ENCODE measurements at places on chromosomes 2 and 18. TPM values are rescaled to one million over a fixed set of nuclear protein-coding genes. Genes with fewer than 3 reads are reported as not detected.

SH3BP4 gene
- total RNA-seq = 133 TPM

PLGLB1 gene
- 1.4 TPM for total RNA-seq

CD8A gene
- 0.41 TPM for total RNA-seq

DNA sequence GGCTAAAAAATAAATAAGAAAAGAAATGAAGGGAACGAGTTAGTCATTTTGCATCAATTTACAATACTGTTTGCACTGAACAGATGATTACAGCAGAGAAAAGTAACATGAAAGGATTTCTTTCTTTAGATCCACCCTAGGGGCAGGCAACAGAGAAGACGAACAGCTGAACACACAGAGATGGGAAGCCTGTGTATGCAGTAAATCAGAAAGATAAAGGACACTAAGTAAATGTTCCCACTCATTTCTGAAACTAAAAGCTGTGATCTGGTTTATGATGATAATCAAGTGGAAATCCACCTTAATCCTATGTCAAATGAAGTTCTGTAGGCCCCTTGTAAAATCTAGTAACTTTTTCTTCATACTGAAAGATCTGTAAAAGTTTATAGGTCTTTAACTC is 54.2 kb downstream of the AKAIN1 start:
- no peak for DNase-seq

- no peak for DNase-seq
Measured at GRCh38 chr18:49023271-49023937, 72.6 kb upstream of the SMAD7 start.

DNA sequence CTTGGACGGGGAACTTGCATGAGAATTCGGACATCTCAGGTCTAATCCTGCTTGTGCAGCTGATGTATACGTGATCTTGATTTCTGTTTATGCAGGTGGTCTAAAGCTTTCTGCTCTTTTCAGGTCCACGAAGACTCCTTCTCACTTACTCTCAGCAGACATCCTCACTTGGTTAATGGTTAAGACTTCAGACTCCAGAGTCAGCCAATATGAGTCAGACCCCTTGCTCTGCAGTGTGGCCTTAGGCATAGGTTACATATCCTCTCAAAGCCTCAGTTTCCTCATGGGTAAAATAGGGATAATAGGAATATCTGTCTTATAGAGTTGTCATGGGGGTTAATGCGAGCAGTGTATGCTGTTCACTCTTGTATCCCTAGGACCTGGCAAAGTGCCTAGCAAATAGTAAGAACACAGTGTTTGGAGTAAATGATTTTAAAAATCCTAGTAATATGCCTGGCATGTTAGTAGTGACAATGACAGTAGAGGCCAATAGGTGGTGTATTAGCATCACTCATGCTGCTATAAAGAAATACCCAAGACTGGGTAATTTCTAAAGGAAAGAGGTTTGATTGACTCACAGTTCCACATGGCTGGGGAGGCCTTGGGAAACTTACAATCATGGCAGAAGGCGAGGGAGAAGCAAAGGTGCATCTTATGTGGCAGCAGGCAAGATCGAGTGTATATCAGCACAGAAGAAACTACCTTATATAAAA is 42.3 kb downstream of the XRCC5 start:
- no peak for DNase-seq

- no peak for DNase-seq
Measured at GRCh38 chr2:233928594-233929351, 11.6 kb downstream of the TRPM8 start.

GRCh38 chr2:16281451-16282335 is 341.3 kb downstream of the MYCN start:
- DNase-seq = no peak

- DNase-seq = no peak
Measured at GRCh38 chr18:9280849-9281248, 53.7 kb upstream of the TWSG1 start.

DNA sequence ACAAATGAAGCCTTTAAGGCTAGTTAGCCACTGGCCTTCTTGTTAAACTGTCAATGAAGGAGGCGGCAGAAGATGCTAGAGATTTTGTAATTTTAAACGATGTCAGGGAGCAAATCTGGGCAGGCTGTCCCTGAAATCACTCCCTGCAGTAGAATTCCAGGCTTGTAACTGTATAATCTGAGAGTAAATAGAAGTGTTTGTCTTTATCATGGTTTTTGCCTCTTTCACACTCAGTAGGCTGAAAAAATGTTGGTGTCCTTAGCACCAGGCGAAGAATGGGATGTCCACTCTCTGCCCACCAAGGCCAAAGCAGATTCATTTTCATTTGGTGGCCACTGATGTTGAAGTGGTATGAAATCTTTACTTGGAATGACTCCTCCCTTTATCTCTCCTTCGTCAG is 136.9 kb upstream of the THSD7B start:
- no peak for DNase-seq

DNA sequence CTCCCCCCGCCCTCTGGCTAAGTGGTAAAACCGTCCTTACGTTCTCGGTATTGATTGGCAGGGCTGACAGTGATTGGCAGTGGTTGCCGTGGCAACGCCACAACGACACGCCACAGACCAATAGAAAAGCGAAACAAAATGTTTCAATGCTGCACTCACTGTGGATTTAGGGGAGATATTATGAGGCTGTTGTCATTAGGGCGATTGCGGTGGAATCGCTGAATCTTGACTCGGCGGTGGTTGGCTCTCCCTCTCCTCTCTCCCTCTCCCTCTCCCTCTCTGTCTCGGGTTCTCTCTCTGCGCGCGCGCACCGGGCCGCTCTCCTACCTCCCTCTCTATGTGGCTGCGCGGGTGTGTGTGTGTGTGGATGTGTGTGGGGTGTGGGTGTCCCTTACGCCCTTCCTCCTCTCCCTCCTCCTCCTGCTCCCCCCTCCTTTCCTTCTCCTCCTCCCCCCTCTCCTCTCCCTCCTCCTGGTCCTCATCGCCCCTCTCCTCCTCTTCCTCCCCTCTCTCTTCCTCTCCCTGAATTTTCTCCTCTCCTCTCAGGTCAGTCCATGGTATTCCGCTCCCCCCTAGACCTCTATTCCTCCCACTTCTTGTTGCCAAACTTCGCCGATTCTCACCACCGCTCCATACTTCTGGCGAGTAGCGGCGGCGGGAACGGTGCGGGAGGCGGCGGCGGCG is at the start of gene SIX3:
SIX3 (plus strand) TSS at position 152 of the 684 bp plus-strand sequence; CDS start at position 555, 403 bp downstream.
- DNase-seq = no peak

- DNase-seq = no peak
Measured at GRCh38 chr2:197278799-197279763, 31.5 kb downstream of the ANKRD44 start.

Data from Panc1 (cell line).